PC-9 (cell line): ENCODE measurements at places on chromosomes 16 and 17.
A peak's percentile ranks its signal among the peaks of the same experiment; 100 is the strongest.

DNA sequence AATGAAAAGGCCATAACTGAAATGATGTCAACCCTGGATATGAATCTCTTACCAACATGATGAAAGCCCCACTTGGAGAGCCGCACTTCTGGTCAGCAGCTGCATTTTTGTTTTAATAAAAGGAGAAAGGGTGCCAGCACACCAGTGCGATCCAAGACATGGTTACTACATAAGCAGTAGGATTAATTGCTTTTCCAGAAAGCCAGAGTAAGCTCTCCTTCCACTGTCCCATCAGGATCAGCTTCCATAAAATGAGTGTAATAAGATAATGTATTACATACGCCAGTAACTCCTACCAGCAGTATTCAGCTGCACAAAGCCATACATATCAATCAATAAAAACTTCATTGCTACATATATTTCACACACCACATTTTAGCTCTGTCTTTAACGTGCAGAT, 26.3 kb upstream of the NACA2 start:
- DNase-seq: no peak

GRCh38 chr17:9331279-9332131, 244.1 kb downstream of the STX8 start:
- no peak for DNase-seq

DNA sequence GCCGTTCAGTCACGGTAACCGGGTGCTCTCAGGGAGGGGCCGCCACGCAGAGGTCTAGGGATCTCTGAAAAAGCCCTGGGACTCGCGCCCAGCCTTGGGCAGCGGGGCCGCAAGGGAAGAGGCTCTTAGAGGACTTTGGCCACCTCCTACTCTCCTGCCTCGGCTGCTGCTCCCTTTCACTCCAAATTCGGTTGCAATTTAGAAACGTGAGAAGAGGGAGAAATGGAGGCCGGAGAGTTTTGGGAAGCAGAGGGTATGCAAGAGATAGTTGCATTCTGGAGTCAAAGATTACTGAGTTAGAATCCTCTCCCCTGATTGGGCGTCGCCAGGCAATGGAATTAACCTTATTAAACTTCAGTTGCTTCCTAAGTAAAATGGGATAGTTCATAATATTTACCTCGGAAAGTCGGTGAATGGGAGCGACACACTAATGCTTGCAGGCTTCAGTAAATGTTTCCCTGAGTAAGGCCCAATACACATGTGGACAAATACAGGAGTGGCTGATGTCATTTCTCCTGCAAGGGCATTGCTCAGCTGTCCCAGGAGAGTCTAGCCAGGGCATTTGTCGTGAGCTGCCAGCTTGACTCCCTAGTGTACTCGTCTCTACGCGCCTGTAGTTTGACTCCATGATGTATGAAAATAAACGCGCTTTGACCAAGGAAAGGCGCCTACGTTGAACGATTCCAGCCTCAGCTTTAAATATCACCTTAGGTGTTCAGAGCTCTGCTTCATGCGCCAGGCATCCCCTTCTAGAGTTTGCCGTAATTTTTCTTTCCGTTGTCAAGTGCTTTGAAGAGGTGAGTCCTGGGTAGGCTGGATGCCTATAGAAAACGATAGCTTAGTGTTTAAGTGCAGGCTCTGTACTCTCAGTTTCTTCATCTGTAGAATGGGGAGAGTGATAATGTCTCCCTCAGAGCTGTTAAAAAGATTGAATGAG, 667 bp downstream of the OGFOD1 start:
- peak; percentile 61 for DNase-seq

DNA sequence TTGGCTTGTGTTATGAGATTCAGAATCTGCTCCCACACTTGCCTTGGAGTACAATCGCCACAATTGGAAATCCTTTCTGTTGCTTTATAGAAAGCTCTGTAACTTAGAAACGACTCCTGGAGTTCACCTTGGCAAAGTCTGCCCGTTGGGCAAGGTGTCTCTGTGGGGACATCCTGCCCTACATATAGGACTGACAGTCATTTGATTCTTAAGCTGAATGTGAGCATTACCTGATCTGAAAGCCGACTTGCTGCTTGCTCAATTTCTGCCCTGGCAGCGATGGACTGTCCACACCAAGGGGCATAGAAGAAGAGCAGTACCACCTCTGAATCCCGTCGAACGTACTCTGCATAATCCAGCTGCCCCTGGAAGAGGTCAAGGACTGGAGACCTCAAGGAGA, 6.9 kb downstream of the TXNDC11 start:
- no peak for DNase-seq

DNA sequence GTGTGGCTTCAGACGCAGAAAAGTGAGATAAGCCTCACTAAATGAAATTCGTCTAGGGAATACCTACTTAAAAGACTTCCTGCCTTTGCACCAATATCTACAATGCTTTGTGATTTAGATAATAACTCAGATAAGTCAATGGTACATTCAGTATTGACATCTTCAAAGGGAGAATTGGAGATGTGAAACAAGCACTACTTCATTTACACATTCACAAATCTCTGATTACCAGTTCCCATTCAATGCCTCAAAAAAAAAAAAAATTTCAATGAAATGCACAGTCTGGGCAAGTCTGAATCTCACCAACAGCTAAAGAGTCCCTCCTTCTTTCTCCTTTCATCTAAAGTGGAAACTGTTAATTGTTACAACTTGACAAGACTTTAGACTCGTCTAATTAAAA, 3.7 kb downstream of the PHF12 start:
- DNase-seq: no peak

DNA sequence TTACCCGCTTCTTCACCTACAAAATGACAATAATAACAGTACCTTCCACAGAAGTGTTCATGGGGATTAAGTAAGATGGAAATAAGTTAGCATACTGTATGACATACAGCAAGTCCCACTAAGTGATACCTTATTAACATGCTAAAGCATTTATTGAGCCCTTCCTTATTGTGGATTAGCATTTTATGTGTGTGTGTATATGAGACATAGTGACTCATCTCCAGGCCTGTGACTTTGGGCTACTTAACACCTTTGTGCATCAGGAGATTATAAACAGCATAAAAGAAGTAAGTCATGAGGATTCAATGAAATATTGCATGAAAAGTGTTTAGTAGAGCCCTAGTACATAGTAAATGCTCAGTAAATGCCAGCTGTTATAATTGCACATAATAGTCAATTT, 52.9 kb downstream of the CA10 start:
- no peak for DNase-seq

DNA sequence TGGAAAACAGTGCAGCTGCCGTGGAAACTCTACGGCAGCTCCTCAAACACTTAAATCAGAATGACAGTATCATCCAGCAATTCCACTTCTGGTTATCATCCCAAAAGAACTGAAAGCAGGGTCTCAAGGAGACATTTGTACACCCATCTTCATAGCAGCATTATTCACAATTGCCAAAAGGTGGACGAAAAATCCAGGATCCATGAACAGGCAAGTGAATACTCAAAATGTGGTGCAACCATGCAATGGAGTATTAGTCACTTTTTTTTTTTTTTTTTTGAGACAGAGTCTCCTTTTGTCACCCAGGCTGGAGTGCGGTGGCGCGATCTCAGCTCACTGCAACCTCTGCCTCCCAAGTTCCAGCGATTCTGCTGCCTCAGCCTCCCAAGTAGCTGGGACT, 10.6 kb upstream of the AATK start:
- DNase-seq: no peak

DNA sequence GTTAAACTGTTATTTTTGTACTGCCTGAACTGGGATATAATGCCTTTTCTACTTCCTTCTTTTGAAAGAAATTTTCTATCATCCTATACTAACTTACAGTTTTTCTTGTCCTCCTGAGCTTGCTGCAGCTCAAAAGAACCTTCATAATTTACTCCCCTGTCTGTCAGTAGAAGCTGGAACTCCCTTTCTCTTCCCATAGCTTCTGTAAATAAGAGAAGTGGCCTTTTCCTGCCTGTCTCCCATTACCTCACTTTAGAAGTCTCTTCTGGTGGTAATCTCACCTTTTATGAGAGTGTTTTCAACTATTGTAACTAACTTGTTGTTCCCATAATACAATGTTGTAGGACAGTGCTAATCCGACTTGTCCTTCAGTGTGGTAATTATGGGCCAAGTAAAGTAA, 246.7 kb upstream of the TBX2 start:
- DNase-seq: no peak

DNA sequence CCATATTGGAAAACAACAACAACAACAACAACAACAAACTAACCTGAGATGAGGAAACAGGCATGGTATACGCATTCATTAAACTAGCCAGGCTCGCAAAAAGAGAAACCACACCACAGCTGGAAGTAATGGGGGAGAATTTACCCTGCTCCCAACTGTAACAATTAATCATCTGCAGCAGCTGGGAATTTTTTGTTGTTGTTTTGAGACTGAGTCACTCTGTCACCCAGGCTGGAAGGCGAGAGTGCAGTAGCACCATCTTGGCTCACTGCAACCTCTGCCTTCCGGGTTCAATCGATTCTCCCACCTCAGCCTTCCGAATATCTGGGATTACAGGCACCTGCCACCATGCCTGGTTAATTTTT, 16.3 kb downstream of the PRPSAP1 start:
- no peak for DNase-seq

DNA sequence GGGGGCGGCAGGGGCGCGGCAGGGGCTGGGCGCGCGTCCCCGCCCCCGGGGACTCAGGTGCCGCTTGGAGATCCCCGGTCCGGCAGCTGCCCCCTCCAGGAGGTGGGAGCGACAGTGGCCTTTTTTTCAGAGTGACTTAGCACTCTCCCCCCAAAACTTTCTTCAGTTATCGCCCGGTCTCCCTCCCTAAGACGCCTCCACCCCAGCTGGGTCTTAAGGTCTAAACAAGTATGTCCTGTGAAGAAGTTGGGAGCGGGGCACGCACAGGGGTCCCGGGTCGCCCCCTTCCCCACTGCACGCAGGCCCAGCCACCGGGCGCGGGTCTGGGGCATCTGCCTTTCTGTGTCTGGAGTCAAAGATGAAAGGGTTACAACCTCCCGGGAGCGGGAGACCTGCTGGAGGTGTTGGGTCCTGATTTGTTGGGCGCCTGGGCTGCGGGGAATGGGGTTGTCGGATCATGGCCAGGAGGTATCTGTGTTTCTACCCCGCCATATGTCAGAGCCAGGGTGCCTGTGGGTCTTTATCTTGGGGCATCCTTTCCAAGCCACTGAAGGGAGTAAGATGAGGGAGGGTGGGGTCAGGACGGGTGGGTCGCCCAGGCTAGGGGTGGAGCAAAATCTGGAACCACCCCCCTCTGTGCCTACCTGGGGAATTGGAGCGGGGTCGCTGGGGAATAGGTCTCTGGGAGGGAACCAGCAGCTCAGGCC, 757 bp downstream of the FMNL1 start:
- DNase-seq: no peak

GRCh38 chr17:78379131-78379491, 662 bp downstream of the PGS1 start:
- DNase-seq: no peak

- no peak for DNase-seq
Measured at GRCh38 chr16:4486126-4486893, 10.1 kb downstream of the HMOX2 start.

GRCh38 chr17:79406316-79406715, 204.5 kb downstream of the RBFOX3 start:
- DNase-seq: no peak

DNA sequence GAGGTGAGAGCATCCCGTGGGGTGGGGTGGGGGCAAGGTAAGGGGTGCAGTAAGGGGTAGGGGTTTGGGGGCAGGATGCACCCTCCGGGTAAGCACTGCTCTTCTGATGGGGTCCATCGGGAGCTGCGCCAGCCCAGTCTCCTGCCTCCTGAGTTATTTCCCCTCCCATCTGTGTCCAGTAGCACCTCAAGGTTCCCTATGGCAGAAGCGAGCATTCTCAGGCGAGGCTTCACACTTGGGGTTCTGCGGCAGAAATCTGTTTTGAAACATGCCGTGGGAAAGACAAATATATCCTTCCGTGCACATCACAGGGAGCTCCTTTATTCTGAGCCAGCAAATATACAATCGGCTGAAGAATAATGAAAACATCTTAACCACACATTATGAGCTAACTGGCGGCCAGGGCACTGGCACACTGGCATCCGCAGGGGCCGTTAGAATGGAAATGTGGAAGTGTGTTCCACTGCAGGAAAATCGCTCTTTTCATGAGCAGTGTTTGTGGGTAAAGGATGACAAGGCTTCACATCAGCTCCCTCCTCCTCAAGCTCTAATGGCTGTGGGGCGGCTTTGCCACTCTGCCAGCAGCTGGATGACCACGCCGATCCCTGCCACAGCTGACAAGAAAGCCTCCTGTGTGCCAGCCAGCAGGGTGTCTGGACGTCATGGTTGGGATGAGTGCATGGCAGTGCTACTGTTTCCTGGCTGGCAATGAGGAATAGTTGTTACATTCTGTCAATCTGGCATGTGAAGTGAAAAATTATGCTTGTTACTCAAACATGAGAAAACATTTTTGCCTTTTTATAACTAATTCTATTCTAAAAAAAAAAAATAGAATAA, 20.0 kb downstream of the MTHFSD start:
- no peak for DNase-seq

- DNase-seq: peak; percentile 71
Measured at GRCh38 chr17:48074322-48075081, 26.3 kb downstream of the NFE2L1 start.

- no peak for DNase-seq
Measured at GRCh38 chr16:47977802-47978201, 178.0 kb downstream of the ABCC12 start.

DNA sequence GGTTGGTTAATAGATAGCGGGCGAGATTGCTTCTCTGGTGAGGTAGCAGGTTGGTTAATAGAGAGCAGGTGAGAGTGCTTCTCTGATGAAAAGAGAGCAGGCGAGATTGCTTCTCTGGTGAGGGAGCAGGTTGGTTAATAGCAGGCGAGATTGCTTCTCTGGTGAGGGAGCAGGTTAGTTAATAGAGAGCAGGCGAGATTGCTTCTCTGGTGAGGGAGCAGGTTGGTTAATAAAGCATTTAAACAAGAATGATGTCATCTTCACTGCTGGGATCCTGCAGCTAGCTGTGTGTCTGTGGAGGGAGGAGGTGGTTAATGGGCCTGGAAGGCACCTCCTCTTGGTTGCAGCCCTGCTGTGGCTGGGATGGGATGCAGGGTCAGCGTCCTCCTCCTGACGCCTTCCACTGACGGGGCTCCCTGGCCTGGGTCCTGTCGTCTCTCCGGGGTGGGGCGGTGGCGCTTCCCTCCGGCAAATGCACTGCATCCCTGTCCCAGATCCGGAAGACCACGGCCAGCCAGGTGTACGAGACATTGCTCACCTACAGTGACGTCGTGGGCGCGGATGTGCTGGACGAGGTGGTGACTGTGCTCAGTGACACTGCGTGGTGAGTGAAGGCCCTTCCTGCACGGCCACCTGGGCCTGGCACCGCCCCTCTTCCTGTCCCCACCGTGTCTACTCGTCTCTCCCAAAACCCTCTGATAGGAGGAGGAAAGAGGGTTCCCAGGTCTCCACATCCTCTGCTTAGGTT, 99.2 kb upstream of the ZNF750 start:
- no peak for DNase-seq
